Body of pancreas (tissue), 4 donors: ENCODE measurements at places on chromosomes 7 and 10. TPM values are rescaled to one million over a fixed set of nuclear protein-coding genes. Genes with fewer than 3 reads are reported as not detected.

Gene SOSTDC1
- not detected for total RNA-seq

Gene ADAMTS14
- 0.33 TPM for total RNA-seq

Gene ZNF425
- total RNA-seq: 1.6 TPM

Gene WIPF3
- 0.33 TPM for total RNA-seq

- no peak for DNase-seq
These were observed 205.3 kb downstream of the CHRM2 start for GRCh38 chr7:137073571-137074325.

DNA sequence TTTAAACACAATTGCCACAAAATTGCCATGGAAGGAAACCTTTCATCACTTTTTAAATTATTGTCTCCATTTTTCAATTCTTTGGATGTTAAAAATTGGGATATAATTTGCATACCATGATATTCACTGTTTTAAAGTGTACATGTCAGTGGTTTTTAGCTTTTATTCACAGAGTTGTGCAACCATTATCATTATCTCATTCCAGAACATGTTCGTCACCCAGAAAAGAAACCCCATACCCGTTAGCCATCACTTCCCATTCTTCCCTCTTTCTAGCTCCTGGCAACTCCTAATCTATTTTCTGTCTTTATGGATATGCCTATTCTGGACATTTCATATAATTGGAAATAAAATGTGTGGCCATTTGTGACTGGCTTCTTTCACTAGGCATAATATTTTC is 260.3 kb upstream of the FERD3L start:
- DNase-seq: no peak

GRCh38 chr10:132578287-132578951 is 40.8 kb downstream of the INPP5A start:
- DNase-seq: no peak

GRCh38 chr7:149690688-149691446 is 82.5 kb downstream of the ZNF467 start:
- DNase-seq: no peak

DNA sequence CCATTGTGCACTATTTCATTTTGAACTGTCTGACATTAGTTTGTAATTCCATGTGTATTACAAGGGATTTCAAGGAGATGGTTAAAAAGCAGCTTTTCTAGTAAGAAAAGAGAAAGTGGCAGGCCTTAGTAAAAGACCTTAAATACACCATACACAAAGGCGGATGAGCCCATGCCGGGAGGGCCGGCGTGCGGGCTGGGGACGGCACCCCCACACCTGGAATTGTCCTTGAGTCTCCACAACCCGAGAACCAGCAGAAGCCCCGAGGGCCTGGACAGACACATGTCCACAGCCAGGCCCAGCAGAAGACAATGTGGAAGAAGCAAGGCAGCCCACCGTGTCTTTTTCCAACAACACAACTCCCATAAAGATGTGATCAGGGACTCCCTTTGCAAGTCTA is 123.7 kb upstream of the TCERG1L start:
- DNase-seq: no peak

DNA sequence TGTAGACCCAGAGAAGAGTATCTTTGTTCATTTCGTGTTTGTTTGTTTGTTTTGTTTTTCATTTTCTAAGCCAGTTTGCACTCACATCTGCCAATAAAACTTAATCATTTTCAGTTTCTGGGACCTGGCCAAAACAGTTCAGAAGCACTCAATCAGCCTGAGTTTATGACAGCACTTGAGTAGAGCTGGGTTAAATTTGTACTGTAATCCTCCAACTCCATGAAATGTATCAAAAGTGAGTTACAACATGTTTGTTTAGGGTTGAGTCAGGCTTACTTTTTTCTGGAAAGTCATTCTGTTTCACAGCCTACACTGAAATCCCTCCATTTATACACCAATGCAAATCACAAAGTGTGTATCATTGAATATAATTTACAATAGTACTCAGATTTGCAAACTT is 91.9 kb downstream of the ZWINT start:
- no peak for DNase-seq

- no peak for DNase-seq
These were observed 11.7 kb upstream of the VIM start for GRCh38 chr10:17216217-17216900.

- DNase-seq: no peak
These were observed 111.9 kb upstream of the ADAM12 start for GRCh38 chr10:126500185-126500584.

DNA sequence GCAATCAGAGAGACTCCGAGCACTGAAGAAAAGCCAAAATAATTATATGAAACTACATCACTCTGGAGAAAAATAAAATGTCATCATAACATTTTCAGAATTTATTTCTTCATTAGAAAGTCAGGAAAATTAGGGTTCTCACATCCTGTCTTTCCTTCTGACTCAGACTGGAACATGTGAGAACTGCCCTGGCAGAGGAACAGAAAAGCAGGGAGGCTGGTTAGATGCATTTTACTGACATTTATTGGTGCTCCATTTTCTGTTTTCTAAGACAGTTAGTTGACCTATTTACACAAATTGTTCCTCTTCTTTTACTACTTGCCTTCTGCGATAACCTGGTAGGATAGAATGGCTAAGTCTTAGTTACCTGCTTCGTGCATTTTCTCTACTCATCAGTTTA is 58.6 kb upstream of the ANK3 start:
- no peak for DNase-seq

GRCh38 chr7:139058943-139059342 is 23.1 kb upstream of the ZC3HAV1L start:
- no peak for DNase-seq

GRCh38 chr10:114479307-114479706 is 75.0 kb upstream of the AFAP1L2 start:
- DNase-seq: peak; percentile 49

DNA sequence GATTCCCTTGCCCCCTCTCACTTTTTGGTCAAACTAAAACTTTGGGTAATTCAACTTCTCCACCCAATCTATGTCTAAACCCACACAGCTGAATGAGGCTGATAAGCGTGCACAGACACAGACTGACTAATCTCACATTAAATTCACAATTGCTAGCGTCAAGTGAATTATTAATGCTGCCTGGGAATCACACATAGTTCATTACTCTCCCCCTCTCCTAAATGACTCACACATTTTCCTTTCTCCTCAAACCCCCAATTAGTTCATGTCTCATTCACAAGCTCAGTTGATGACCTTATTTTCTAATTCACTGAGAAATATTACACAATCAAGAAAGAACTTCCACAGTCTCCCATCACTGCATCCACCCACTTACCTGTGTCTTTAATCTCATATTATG is 14.5 kb downstream of the KLF14 start:
- DNase-seq: no peak

DNA sequence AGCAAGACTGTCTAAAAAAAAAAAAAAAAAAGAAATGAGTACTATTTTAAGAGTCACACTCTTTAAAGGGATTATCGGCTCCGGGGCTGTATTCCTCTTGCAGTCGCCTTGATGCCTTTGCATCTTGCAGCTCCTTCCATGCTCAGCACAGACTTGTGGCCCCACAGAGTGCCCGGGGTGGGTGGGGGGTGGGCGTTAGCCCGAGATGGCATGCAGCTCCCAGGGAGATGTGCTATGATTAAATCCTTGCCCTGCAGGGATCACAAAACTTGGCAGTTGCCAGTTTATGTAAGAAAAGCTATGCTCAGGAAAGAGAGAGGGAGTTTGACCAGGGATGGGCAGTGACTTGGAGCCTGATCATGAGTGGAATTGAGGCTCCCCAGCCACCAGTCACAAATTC is 81.9 kb downstream of the CCDC3 start:
- no peak for DNase-seq

DNA sequence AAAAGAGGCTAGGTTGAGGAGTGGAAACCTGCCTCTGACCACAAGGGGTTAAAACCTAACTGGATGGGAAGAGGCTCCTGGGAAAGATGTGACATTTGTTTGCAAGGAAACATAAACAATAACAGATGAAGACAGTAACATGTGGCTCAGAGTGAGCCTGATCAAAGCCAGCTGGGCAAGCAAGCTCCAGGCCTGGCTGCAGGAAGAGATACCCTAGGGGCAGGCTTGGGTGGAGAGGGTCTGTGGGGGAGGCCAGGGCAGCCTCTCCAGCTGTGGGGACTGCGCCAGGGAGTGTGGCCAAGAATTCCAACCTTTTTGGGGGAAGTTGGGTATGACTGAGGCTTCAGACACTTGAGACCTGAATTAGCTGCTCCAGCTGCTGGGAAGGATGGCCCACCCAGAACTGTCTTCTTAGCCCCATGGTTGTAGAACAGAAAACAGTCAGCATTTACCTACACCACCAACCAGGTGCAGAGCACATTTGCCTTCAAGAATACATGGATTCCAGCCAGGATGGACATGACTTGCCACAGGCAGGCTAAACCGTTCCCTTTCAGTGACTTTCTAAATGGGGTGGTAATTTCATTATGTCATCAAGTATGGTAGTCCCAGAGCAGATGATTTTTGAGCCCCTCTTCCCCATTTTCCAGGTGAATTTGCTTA is 10.4 kb upstream of the FAM170B start:
- DNase-seq: no peak

DNA sequence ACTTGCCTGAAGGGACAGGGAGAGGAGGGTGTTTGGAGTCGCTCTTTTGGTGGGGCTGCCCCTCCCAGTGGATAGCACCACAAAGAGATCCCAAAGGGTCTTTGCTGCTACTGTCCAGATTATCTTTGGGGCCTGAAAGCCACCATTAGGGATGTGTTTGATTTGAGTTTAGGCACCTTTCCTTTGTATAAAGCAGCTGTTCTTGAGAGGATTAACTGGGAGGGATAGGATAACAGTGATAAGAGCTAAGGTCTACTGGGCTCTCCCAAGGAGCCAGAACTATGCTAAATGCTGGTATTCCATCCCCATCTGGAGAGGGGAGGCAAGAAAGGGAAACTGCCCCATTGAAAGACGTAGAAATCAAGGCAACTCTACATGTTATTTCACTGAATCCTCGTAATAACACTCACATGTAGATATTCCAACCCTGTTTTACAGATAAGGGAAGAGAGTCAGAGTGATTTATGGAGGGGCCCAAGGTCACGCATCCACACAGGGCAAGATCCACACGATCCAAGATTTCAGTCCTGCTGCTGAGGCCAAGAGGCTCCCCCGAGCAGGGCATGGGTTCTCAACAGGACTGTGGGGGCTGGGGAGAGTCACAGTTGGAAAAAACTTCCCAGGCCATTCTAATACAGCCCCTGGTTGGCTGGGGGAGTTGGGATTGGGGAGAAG is 11.1 kb upstream of the TCF7L2 start:
- DNase-seq: no peak

- no peak for DNase-seq
These were observed 51.4 kb downstream of the PLPP4 start for GRCh38 chr10:120508393-120508792.

- no peak for DNase-seq
These were observed 16.5 kb downstream of the CFAP69 start for GRCh38 chr7:90261441-90261840.

- no peak for DNase-seq
These were observed 393.4 kb upstream of the NFE2L3 start for GRCh38 chr7:25758559-25758958.
